ENCODE measurements at places on chromosomes 5 and 9.

- no peak for DNase-seq
Measured at GRCh38 chr9:78515108-78515507, 218.2 kb downstream of the PSAT1 start.

DNA sequence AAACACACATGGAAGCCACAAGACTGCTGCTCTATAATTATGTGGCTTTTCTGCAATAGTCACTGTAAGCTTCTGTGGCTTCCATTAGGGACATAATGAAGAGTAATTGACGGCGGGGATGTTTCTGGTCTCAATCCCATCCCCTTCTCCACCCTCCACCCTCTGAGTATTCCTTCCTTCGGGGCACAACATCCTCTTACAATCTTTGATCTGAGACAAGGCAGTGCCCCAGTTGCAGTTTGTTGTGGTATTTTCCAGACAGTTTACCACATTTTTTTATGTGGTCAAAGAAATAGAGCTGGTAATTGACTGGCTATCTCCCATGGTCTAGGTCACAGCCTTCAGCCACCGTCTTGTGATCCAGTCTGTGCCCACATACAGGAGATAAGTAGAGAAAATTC lies 277.7 kb downstream of the NR2F1-AS1 start:
- DNase-seq = no peak

- no peak for DNase-seq
Measured at GRCh38 chr5:174448041-174448440, 276.3 kb upstream of the MSX2 start.

DNA sequence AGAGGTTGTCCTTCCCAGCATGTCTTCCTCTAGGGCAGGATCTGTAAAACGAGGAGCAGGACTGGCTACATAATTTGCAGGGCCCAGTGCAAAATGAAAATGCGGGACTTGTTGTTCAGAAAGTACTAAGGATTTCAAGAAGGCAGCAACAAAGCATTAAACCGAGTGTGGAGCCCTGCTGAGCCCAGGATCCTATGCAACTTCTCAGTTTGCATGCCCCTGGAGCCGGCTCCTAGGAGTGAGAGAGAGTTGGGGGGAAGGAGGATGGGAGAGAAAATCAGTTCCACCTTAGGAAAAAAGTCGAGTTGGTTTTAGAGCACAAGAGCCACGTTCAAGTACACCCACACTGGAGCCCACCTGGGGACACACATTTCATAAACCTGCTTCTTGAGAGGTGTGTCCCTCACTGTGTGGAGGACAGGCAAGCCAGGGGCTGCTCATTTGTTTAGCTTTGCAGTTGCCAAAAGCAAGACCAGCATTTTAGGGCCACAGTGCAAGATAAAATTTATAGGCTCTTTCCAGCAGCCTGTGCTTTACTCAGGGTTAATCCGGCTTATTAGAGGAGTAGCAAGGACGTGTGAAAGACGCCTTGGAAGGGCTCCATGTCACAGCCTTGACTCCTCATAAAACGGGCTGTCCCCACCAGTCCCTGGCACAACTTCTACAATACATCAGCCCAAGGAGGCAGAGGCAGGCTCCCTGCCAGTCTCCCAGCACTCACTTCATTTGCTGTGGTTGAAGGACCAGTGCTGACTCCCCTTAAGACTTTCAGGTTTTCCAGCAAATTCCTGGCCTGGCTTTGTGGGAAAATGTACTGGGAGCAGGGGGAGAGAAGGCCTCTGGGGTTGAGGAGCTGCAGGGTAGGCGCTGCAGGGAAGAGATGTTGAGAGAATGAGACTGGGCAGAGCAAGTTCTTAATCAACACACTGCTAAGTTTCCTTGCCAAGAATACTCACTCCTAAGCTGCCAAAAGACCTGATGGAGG lies 159.7 kb upstream of the SEMA6A start:
- DNase-seq = no peak

GRCh38 chr5:143143973-143144372 lies 259.5 kb downstream of the NR3C1 start:
- no peak for DNase-seq

- DNase-seq = peak; percentile 74
Measured at GRCh38 chr5:3310541-3311261, 284.9 kb upstream of the IRX1 start.

- no peak for DNase-seq
Measured at GRCh38 chr5:57299986-57300385, 126.1 kb downstream of the GPBP1 start.

DNA sequence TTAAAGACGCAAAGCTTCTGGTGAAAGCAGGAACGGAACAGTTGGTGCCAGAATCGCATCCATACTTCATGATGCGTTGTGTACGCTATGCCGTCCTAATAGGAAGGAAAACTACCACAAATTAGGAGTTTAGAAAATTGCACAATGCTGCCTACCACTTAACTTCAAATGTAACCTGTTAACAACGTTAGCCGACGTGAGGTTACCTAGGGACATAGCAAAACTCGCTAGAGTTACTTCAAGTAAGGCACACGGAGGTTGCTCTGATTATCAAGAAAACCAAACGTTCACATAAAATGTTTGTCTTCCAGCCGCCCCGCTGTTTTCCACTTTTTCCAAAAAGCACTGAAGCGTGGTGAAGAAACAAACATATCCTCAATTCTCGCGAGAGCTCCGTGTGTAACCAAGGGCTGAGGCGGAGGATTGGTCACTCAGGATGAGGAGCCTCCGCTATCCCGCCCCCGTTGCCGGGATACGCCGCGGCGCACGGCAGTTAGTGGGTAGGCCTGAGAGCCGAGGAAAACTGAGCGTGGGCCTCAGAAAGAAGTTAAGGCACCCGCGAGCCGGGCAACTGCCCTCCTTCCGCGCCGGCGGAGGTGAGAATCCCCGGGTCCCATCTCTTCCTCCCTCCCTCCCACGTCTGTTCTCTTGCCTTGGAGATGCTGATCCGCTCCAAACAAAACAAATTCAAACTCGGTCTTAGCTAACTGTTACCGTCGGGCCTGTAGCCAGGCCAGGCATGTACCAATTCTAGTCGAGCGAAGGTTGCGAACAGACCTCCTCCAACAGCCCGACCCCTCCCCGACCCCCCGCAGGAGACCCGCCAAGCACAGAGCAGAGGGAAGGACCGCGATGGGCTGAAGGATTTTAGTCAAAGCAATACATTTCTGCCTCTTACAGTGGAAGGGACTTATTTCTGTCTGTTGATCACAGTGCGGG lies at the start of gene IFT74:
TSS of gene IFT74 (plus strand) at position 492 of the 939 bp plus-strand sequence. CDS start 5,556 bp downstream, outside the sequence.
- DNase-seq = peak; percentile 98

- DNase-seq = no peak
Measured at GRCh38 chr5:177271113-177271512, 32.4 kb downstream of the RAB24 start.

GRCh38 chr9:133609311-133610098 lies at the start of gene FAM163B:
Gene FAM163B, minus strand, starts transcription at chr9:133609389. Its CDS starts 29,166 bp downstream, at chr9:133580223.
- DNase-seq = no peak

- DNase-seq = peak; percentile 35
Measured at GRCh38 chr5:1419476-1420210, 25.6 kb downstream of the SLC6A3 start.

DNA sequence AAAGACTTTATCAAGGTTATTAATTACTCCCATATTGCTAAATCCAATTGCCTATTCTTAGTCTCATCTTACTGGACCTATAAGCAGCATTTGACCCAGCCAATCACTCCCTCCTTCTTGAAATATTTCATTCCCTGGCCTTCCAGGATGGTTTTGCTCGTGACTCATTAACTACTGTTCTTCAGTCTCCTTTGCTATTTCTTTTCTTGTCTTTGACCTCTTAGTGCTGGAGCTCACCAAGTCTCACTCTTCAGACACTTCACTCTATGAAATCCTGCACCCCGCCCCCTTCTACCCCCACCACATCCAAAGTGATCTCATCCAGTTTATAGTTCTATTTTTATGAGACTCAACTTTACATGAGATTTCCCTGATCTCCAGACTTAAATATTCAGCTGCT lies 803.1 kb upstream of the WWC1 start:
- no peak for DNase-seq

DNA sequence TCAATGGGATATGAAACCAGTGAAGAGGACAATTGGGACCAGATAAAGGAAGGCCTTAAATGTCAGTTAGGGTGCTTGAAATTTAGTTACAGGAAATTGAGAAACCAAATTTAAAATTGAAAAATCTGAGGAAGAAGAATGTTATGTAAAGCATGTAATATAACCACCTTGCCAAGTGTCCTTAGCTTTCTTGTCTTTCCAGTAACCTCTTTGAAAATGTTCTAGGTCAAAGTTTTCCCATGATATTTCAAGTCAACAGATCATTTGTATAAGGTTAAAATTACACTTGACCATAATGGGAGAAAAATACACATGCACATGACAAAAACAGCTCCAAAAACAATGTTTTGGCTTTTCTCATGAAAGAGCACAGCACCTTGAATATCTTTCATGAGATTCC lies 21.1 kb downstream of the LOX start:
- no peak for DNase-seq

- DNase-seq = no peak
Measured at GRCh38 chr5:36403632-36404311, 102.1 kb upstream of the RANBP3L start.

- no peak for DNase-seq
Measured at GRCh38 chr5:55915783-55916182, 64.6 kb downstream of the IL31RA start.

GRCh38 chr9:131276891-131277286 lies 579 bp upstream of the FAM78A start:
- DNase-seq = no peak

GRCh38 chr5:149748471-149749094 lies 18.5 kb downstream of the PPARGC1B start:
- no peak for DNase-seq

DNA sequence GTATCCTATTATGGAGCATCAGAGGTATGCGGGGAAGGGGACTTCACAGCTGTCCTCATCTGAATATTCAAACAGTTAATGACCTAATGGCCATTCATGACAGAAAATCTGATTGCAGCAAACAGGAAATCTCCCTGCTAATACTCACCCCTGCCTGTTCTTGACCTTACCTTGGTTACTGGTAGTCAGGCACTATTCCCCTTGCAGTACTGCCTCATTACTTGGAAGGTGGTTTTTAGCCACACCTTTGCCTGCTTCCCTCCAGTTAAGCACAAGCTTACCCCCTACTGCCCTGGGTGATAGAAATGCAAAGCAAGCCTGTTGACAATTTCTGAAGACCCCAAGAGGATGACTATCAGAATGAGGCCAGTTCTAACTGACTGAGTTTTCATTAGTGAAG lies 332.4 kb downstream of the NTRK2 start:
- no peak for DNase-seq

DNA sequence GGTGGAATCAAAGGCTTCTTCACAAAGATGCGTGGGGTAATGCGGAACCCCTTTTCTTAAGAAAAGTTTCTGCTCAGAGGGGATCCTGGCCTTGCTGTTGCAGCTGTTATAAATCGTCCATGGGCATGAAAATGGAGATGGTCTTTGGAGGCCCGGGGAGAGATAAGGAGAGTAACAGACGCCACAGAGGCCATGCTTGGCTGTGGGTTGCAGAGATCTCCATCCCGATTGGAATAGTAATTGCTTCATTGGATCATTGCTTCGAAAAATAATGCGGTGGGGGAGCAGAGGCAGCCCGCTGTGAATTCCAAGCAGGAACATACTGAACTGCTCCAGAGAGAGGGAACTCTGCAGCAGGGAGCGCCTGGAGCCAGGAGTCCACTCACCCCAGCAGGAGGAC lies 55.5 kb downstream of the C5orf15 start:
- DNase-seq = no peak

DNA sequence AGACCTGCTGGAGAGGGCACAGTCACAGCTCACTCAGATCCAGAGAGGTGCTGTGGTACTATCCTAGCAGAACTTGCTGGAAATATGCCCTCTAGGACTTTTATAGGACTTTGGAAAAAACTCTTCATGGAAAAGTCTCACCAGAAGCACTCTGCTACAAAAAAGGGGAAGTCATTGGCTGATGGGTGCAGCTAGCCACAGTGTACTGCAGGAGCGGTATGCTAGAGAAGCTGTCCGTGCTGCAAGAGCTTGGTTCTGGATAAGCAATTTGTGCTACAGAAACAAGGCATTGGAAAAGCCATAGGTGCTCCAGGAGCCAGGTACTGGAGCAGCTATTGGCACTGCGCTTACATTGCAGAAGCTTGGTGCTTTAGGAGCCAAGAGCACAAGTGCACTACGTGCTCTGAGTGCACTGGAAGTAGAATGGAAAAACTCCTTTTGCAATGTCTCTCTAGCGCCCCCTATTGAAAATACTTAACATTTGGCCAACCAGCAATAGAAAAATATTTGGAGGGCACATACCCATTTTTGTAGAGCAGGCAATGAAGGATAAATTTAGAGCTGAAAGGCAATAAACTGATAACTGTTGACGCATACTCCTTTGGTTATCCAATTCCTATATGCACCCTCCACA lies 83.4 kb downstream of the MEGF10 start:
- DNase-seq = no peak

GRCh38 chr5:142627383-142628217 lies 58.3 kb downstream of the FGF1 start:
- DNase-seq = peak; percentile 4

DNA sequence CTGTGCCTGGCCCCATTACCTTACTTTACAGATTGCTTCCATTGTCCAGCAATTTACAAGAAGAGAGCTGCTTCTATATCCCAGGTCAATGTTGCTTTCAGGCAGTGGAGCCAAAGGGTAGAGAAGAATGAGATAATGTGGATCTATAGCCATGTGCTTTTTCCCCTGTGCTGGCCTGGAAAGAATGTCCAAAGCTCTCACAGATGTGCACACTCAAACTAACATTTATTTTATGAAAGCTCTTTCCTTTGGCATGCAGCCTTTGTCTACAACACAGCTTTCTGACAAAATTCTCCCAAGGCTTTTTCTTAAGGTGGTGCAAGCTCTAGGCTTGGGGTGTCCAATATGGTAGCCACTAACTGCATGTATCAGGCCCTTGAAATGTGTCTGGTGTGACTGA lies 217.3 kb downstream of the LRRC70 start:
- no peak for DNase-seq

DNA sequence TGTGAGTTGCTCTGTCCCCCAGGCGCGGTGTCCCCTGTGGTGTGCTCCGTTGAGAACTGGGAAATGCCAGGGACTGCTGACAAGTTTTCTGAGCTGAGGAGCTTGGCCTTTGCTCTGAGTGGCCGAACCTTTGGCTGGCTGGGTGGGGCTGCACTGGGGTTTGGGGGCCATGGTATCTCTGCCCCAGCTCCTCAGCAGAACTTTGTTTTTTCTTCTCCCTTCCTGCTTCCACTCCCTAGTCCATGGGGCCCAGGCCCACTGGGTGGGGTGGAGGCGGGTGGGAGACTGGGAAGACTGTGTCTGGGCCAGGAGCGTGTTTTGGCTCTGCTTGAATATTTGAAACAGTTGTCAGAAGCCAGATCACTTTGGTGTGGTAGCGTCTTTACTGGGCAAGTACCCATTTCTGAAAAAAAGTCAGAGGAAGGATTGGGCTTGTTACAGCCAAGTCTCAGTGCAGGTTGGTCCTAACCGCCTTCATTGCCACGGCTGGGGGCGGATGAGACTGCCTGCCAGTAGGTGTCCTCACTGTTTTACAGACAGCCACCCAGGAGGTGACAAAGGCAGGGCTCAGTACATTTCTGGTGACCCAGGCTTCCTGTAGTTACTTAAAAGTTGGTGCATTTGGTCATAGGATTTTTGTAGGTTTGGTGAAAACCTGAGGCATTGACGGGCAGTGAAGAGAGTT lies 92.7 kb downstream of the DAB2IP start:
- DNase-seq = peak; percentile 10
